Thymus (tissue), 14 donors: ENCODE measurements at places on chromosomes 12 and 14. TPM values are rescaled to one million over a fixed set of nuclear protein-coding genes. Genes with fewer than 3 reads are reported as not detected.

Gene SOX5
- polyA plus RNA-seq, result 0.64 TPM

Gene ACOT6
- 0.05 TPM for polyA plus RNA-seq

GRCh38 chr12:98136544-98136943 lies 378.8 kb upstream of the TMPO start:
- no peaks in the 10 kb centered on the region for H3K4me1 ChIP-seq
- H3K27me3 ChIP-seq, result no peaks in the 10 kb centered on the region
- no peak overlapping the region for H3K4me3 ChIP-seq
- no peak for DNase-seq
- H3K27ac ChIP-seq, result no peak overlapping the region

DNA sequence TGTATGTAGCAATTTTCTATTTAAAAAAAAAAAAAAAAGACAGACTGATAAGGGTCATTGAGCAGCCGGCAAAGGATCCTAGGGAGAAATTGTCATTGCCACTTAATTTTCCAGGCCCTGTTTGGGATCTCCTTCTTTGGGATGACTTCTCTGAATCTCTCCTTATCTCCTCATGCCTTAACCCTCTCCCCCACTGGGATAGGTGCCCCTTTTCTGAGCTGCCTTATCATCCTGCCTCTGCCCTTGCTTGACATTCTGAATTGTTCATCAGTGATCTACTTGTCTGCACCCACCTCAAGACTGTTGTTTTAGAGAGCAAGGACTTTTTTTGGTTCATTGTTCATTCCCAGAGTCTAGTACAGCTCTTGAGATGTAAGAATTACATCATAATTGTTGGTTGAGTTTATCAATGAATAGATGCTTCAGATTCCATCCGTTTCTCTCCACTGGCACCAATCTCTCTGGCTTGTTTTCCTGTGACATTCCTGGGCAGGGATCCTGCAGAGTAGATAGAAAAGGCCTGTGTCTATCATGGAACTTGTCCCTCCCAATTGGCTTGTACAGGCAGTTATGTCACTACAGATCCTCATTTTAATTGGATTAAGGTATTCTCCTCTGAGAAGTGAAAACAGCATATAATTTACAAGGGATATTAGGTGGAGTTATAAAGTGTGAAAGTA lies 42.6 kb downstream of the SOCS2 start:
- DNase-seq, result no peak
- H3K4me3 ChIP-seq, result no peak overlapping the region
- no peaks in the 10 kb centered on the region for H3K27me3 ChIP-seq
- H3K27ac ChIP-seq, result no peak overlapping the region

- H3K27me3 ChIP-seq, result no peaks in the 10 kb centered on the region
- H3K27ac ChIP-seq, result no peak overlapping the region
- no peak for DNase-seq
- H3K4me1 ChIP-seq, result no peaks in the 10 kb centered on the region
- no peaks in the 10 kb centered on the region for H3K36me3 ChIP-seq
- no peak overlapping the region for H3K4me3 ChIP-seq
These were observed 456.5 kb upstream of the MIS18BP1 start for GRCh38 chr14:45709541-45709940.

GRCh38 chr12:94831081-94831751 lies 172.3 kb downstream of the NDUFA12 start:
- H3K27me3 ChIP-seq, result no peaks in the 10 kb centered on the region
- DNase-seq, result peak; percentile 25
- H3K4me3 ChIP-seq, result no peak overlapping the region
- H3K27ac ChIP-seq, result peak overlapping the region; percentile 88

GRCh38 chr12:58765653-58766512 lies 154.4 kb downstream of the LRIG3 start:
- H3K4me1 ChIP-seq, result no peaks in the 10 kb centered on the region
- no peak for DNase-seq
- no peak overlapping the region for H3K4me3 ChIP-seq
- no peaks in the 10 kb centered on the region for H3K27me3 ChIP-seq
